ENCODE measurements at places on chromosomes 7 and 10.

- peak; percentile 25 for DNase-seq
Observed at GRCh38 chr10:129601737-129602136, 134.7 kb downstream of the MGMT start.

DNA sequence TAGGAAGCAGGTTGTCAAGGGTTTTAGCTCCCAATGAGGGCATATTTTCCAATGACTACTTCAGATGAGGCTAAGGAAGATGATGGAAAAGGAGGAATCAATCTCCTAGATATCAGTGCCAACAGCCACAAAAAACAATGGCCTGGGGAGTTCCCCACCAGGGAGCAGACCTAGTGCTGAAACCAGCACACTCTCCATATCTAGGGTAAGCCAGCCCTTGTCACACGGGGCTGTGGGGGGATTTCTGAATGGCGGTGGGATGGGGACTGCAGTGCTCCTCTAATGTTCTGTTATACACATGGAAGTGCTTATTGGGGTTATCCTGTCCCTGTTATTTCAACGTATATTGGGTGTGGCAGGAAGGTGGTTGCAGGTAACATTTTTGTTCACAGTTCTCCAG, 18.5 kb downstream of the EPC1 start:
- no peak for DNase-seq

- no peak for DNase-seq
Observed at GRCh38 chr10:124592101-124592500, 130.5 kb downstream of the LHPP start.

GRCh38 chr7:78151229-78151628, 352.7 kb downstream of the PHTF2 start:
- DNase-seq, result no peak

- no peak for DNase-seq
Observed at GRCh38 chr10:22823109-22823508, 104.7 kb upstream of the ARMC3 start.

- no peak for DNase-seq
Observed at GRCh38 chr10:48760983-48761382, 76.3 kb downstream of the WDFY4 start.

GRCh38 chr10:8416192-8416701, 361.8 kb downstream of the GATA3 start:
- DNase-seq, result no peak

GRCh38 chr7:158805414-158805813, 23.9 kb downstream of the ESYT2 start:
- DNase-seq, result no peak

GRCh38 chr10:78567680-78568455, 500.9 kb upstream of the ZMIZ1 start:
- no peak for DNase-seq

GRCh38 chr7:63071396-63071795, 927.3 kb upstream of the ZNF722 start:
- DNase-seq, result no peak

DNA sequence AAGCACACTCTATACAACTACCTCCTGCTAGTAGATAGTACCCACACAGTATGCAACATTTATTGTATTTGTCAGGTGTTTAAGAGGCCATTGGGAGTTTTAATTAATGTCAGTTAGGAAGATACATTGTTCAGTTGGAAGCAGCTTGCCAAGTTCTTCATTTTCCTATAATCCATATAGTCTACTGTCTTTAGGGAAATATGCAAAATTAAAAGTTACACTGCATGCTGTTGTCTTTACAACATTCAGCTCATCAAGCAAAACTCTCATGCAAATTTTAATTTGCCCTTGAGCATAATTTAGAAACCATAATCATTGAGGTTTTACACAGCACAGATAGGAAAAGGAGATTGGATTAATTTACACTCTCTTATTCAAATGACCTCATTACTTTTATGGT, 17.4 kb downstream of the FOXP2 start:
- DNase-seq, result no peak

DNA sequence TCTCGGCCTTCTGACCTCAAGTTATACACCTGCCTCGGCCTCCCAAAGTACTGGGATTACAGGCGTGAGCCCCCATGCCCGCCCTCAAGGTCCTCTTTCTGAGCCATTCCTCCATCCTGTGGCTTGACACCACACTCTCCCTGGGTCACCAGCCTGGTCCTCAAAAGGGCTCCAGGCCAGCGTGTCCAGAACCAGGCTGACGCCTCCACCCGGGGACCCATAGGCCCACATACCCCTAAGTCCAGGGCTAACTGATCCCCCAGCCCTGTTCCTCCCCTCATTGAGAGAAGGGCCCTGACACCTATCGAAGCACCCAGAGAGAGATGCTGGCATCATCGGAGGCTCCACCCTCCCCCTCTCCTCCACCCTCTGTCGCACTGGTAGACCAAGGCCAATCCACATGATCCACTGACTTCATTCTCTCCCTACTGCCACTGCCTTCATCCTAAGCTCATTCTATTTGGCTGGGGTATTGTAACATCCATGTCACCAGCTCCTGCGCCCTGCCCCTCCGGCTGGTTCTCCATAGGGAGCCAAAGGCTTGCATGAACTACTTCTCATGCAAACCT, 46.7 kb downstream of the TMEM270 start:
- DNase-seq, result no peak

GRCh38 chr10:13120786-13121499, 21.0 kb downstream of the OPTN start:
- DNase-seq, result no peak

GRCh38 chr7:48183370-48183743, 12.1 kb downstream of the ABCA13 start:
- DNase-seq, result no peak

DNA sequence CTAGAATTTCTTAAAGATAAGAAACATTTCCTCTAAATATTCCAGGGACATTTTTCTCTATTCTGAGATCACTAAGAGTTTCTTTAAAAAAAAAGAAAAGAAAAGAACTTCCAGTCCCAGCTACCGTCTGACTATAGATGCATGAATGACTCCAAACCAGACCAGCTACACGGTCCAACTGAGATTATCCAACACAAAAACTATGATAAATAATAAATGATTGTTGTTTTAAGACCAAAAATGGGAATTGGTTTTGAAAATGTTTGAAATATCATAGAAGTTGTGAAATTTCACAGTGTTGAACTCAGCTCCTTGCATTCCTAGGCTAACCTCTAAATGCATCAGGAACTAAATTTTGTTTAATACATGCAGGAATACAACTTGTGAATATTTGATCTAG, 1619.6 kb upstream of the LRRTM3 start:
- no peak for DNase-seq

DNA sequence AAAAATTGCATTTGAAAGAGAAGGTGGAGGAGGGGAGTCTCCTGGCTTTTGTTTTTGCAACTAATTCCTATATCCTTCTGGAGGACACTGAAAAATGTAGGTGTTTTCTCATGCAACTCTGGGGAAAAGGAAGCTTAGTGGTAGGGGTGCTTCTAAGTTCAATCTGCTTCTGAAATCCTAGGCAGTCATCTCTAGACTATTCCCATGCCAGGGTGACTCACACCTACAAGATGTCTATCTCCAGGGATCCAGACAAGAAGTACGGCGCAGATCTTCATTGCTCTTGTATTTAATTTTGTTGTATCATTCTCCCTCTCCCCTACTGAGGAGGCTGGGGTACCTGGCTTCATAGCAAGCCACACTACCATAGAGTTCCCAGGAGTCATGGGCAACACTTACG, 258.8 kb downstream of the PHF14 start:
- DNase-seq, result no peak

DNA sequence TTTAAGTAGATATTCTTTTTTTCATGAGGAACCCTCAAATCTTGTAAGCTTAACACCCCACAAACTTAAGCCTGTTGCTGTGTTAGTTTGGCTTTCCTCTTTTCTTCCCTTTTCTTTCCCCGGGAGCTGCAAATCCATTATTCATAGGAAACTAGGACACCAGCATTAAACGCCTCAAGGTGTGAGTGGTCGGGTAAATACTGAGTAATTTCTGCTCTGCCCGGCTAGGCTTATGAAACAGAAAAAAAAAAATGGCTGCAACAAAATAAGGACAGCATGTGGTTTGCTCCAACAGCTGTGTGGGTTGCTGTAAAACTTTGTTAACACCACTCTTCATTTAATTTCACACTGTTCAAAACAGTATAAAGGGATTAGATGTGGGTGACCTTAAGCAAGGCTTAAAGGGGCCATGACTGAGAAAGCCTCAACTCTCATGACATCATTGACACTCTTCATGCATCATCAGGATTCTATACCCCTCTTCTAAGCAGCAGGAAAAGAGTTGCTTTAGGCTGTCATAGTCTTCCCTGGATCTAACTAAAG, 104.1 kb downstream of the AOAH start:
- DNase-seq, result no peak

DNA sequence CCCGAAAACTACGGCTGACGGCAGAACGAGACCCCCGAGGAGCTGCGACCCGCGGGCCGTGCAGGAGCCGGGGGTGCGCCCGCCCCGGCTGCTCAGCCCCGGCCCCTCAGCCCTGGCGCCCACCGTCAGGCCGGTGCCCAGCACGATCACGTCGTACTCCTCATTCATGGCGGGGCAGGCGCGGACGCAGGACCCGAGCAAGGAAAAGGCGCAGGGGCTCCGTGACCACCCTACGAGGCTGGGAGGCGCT, 218 bp downstream of the GDI2 start:
- DNase-seq, result no peak

GRCh38 chr7:31815796-31816195, 128.8 kb downstream of the PPP1R17 start:
- DNase-seq, result no peak

DNA sequence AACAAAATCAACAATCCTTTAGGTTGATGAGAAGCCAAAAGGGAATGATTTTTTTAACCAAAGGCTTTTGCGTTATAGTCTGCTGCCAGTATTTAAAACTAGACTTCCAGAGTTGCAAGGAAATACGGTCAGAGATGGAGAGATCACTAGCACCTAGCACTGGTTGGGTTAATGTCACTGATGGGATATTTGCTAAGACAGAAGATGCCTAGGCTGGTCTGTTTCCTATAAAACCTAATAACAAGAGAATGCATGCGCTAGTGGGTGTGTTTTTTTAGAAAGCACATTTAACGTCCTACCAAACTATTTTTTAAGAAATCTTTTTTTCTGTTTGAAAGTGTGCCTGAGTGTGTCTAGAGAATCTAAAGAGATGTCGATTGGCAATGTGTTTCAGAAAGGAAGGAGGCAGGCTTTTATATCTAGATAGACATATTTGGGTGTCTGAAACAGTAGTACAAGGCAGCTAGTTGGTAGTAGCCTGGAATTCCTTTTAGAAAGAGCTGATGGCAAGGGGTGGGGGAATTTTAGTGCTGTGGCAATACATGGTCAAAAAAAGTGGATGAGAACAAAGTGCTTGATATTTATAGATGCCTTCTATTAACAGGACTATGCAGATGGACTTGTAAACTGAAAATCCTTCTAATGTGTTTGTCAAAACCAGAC, 863 bp downstream of the CALD1 start:
- no peak for DNase-seq

- no peak for DNase-seq
Observed at GRCh38 chr10:60614363-60614762, 163.9 kb upstream of the CDK1 start.

- no peak for DNase-seq
Observed at GRCh38 chr7:4246536-4246935, 435.6 kb upstream of the FOXK1 start.

DNA sequence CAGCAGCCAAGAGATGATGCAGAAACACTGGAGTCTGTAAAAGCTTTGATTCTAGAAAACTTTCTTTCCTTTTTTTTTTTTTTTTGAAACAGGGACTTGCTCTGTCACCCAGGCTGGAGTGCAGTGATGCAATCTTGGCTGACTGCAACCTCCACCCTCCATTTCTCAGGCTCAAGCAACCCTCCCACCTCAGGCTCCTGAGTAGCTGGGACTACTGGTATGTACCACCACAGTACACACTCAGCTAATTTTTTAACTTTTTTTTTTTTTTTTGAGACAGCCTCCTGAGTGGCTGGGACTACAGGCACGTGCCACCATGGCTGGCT, 17.0 kb upstream of the BAG3 start:
- no peak for DNase-seq

DNA sequence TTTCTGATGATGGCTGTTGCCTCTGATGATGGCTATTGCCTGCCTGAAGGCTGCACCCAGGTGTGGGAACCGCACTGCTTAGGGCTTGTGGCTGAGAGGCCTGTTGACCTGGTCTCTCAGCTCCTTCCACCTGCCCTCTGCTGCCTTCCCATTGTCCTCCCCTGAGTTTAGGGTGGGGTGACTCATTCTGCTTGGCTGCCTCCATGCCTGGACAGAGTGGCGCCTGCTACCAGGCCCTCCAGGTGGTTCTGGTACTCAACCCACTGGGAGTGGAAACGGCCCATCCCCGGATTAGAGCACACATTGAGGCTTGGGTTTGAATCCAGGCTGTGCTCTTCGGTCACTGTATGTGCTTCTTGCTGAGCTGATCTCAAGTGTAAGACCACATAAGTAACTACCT, 120.6 kb downstream of the SEM1 start:
- DNase-seq, result no peak

GRCh38 chr7:97118306-97118917, 914 bp downstream of the SDHAF3 start:
- no peak for DNase-seq

DNA sequence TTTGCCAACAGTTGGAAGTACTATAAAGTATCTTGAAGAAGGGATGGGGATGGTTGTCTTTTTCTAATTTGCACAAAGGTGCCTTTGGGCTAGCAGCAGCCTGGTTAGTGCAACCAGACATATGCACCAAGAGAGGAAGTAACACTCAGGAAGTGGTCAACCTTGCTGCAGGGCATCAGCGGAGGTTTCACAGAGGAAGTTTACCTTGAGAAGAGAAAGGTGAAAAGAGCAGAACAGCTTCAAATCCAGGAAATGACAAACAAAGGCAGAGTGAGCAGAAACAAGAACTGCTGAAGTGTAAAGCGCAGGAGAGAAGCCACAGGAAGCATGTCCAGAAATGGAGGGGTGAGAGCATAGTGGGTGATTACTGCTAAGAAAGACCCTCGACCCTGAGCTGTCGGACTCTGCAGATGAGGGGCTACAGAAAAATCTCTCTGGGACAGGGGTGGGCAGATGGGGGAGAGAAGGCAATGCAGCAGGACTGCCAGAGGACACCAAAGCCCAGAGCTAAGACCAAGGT, 66.9 kb downstream of the STK17A start:
- no peak for DNase-seq

GRCh38 chr7:36638586-36639263, 85.6 kb downstream of the AOAH start:
- DNase-seq, result no peak

DNA sequence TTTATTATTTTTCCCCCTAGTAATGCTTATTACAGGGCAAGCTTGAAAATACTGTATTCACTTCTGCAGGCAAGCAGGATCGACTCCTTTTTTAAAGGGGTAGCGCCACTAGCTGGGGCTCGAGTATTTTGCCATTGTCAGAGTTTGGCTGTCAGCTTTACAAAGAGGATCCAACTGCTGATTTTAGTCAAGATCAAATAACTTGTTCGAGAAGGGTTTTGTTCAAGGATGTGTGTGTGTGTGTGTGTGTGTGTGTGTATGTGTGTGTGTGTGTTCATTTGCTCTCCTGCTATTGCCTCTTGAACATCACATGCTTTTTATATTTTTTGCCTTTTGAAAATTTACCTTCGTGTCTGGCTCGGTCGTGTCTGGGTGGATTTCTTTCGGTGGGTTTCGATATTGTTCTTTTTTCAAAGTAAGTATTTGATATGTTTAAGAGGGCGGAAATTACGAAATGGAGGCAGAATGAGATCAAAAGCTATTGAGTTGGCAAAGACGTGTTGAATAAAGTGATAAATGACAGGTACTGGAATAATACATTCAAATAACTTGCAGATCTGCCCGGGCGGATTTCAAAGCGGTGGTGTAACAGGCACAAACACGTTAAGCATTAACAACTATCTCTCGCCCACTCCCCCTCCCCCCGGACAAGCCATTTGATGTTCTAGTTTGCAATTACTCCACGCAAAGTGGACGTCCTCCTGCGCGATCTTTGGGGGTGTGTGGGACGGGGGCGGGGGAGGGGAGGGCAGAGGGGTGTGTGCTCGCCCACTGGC, 1.1 kb downstream of the ARID5B start:
- no peak for DNase-seq
